Pons (tissue), 1 donor: ENCODE measurements at places on chromosomes 5 and 9.

DNA sequence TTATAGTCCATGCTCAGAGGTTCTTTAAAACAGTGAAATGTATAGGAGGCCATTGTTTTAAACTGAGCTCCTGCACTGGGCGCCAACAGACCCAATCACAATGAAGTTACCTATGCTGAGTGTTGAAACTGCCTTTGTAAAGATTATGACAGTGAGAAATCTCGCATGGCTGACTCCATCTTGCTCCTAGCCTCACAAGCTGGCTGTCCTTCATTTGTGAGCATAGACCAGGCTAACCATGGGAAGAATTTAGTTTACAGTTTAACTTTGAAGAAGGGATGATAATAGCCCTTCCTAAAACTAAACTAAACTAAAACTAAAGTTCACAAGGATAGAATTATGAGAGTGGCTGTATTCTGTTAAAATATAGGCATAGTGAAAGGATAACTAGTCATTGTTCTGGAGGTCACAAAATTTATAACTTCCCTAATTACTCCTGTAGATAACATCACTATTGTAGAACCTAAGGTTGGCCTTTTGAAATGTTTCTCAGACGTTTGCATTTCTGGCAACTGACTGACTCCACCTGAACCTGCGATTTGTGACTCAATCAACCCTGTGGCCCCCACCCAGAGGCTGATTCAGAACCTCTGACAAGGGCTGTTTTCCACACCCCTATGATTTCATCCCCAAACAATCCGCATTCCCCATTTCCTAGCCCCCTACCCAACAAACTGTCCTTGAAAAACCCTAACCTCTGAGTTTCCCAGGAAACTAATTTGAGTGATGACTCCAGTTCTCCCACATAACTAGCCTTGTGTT, 59.1 kb downstream of the HMHB1 start:
- DNase-seq = no peak

DNA sequence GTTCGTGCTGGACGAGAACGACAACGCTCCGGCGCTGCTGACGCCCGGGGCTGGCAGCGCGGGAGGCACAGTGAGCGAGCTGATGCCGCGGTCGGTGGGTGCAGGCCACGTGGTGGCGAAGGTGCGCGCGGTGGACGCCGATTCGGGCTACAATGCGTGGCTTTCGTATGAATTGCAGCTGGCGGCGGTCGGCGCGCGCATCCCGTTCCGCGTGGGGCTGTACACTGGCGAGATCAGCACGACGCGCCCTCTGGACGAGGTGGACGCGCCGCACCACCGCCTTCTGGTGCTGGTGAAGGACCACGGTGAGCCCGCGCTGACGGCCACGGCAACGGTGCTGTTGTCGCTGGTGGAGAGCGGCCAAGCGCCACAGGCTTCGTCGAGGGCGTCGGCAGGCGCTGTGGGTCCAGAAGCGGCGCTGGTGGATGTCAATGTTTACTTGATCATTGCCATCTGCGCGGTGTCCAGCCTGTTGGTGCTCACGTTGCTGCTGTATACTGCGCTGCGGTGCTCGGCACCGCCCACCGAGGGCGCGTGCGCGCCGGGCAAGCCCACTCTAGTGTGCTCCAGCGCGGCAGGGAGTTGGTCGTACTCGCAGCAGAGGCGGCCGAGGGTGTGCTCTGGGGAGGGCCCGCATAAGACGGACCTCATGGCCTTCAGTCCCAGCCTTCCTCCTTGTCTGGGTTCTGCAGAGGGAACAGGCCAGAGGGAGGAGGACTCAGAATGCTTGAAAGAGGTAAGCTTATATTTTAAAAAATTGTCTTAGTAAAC, 2.2 kb downstream of the PCDHA13 start:
- no peak for DNase-seq

DNA sequence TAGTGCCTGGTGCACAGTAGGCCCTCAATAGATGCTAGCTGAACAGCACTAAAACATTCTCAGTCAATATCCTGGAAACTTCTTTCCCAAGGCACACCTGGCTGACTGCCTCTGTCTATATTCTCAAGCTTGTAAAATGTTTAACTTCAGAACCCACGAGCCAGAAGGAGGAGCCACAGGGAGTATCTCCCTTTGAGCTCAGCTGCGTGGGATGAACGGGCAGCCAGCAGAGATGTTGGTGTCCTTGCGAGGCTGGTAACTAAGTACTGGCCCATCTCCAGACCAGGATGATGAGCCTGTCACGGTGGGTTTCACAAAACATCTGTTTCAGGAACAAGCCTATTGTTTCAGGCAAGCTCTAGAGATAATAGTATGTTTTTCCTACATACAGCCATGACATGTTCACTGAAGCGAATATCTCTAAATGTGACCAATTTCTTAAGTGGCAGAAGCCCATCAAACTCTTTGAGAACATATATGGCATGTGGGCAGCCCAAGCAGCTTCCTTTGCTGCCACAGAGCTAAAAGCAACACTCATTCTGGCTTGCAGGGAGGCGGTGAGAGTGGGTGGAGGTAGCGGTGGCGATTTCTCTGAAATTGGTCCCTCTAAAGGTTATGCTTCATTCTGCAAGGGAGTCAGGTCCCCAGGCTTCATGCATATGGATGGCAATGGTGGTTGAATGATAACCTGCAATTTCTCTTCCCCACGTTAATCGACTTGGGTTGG, 206.2 kb downstream of the TTLL11 start:
- DNase-seq = no peak

- DNase-seq = no peak
These were observed 50.7 kb downstream of the ZNF366 start for GRCh38 chr5:72456391-72457074.

DNA sequence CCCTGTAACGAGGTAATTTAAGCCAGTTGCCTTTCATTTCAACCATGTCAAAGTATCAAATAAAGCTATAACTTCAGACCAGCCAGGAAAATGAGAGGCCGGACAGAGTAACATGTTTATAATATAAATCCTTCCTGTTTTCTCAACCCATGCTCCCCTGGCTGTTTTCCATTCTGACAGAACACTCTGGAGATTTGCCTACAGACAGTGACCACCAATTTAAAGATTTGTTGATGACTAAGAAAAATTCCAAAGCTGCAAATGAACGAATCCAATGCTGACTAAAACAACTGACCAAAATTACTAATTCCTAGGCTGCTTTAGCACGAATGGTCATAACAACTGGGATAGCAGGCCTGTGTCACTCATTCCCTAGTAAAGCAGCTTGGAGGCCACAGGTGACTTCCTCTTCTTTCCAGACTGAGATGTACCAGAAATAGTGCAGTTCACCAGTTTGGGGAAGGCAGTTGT, 141.4 kb downstream of the AOPEP start:
- no peak for DNase-seq

GRCh38 chr5:173781816-173782670, 106.1 kb upstream of the CPEB4 start:
- peak; percentile 81 for DNase-seq

DNA sequence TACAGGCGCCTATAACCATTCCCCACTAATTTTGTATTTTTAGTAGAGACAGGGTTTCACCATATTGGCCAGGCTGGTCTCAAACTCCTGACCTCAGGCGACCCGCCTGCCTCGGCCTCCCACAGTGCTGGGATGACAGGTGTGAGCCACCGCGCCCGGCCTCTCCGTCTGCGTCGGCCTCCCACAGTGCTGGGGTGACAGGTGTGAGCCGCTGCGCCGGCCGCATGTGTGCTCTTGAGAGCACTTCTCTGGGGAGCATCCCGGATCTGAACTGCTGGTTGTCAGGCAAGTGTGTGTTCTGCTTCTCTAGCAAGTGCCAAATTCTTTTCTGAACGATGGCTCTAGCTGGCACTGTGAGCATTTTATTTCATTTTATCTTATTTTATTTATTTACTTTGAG, 3.7 kb upstream of the ENTPD2 start:
- no peak for DNase-seq

DNA sequence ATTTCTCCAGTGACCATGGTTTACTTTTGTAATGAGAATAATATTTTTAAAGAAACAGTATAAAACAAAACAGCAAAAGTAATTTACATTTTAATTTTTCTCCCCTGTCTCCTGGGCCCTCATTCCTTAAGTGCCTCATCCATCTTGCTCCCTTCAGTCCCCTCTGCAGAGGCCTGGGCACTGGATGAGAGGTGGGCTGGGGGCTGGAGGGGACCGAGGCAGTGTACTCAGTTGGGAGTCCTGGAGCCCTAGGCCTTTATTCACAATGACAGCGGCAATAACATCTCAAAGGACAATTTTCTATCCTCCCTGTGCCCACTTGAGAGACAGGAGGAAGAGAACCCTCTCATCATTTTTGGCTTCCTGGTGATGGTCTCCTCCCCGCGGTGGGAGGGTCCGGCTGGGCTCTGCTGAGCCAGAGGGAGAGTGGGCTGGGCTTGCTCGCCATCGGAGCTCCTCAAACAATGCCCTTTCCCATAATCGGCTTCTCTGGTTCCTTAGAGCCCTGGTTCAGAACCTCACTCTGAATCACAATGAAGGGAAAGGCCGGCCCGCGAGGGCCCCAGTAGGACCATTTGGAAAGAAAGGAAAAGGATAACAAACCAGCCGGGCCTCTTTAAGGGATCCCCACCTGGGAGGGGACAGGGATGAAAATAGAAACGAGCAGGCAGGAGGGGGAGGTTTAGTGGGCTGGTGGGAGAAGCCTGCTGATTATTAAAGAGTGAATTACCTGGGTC, 9.7 kb upstream of the SMIM32 start:
- no peak for DNase-seq

DNA sequence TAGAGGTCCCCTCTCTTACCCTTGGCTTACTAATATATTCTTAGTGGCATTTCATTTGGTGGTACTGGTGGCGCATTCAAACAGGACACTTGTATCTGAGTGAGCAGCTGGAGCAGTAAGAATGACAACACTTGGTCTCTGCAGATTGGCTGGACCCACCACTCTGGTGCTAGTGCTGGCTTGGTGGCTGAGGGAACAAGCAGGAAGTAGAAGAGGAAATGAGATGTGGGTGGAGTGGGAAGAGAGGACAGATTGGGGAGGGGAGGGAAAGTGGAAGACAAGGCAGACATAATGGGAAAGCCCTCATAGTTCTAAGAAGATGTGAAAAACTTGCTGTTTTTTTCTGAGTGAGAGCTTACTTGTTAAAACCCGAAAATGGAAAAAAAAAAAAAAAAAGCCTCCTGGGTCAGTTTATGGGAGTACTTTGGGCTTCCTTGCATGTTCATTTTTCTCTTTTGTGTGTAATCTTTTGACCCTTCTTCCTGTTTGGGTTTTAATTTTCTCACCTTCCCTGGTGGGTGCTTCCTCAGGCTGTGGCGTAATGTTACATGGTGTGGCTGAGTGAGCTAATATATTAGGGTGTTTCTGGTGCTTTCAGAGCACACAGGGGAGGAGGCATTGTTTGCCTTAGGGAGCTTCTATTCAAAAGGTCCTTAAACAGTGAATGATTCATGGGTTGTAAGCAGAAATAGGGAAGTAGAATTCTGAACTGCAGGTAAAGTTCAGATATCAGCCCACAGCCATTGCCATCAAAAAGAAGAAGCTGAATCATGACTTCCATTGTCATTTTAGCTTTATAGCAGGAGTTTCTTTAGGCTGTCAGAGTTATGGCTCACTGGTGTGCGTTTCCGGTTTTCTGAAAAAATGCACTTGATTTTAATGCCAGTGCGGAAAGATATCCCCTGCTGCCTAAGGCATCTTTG, 52.3 kb downstream of the TLE4 start:
- peak; percentile 48 for DNase-seq

GRCh38 chr5:56517011-56517416, 283.9 kb upstream of the ANKRD55 start:
- peak; percentile 49 for DNase-seq

- DNase-seq = no peak
These were observed 971 bp downstream of the PHYKPL start for GRCh38 chr5:178231539-178232123.

- DNase-seq = no peak
These were observed 133.5 kb upstream of the IL12B start for GRCh38 chr5:159463590-159464321.

DNA sequence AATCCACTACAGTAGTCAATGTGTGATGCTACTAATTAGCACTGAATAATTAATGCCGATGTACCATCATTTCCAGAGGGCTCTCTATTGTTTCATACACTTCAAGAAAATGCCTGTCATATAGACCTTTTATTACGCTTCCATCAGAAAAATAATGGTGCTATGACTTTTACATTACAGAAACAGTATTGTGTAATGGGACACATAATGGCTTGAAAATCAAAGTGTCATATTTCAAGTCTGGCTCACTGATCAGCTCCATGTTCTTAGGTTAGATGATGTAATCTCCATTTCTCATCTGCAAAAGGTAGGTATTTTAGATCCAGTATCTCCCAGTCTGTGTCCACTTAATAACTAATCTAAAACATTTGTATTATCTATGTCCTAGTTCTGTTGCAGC, 990.6 kb upstream of the TYRP1 start:
- DNase-seq = peak; percentile 32

DNA sequence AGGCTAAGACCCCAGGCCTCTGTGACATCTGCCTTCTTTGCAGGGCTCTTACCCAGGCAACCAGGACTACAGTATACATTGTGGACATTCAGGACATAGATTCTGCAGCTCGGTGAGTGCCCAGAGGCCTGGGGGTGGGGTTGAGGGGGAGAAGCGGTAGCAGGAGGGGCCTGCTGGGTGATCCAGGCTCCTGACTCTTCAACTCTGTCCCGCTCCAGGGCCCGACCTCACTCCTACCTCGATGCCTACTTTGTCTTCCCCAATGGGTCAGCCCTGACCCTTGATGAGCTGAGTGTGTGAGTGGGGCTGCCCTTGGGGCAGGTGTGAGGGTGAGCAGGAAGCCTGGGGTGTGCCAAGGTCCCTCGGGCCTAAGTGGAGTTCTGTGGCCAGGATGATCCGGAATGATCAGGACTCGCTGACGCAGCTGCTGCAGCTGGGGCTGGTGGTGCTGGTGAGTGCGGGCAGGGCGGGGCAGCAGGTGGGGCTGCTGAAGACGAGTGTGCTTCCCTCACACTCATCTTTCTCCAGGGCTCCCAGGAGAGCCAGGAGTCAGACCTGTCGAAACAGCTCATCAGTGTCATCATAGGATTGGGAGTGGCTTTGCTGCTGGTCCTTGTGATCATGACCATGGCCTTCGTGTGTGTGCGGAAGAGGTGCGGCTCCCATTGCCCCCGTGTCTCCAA, 19.8 kb downstream of the GPRIN1 start:
- no peak for DNase-seq

DNA sequence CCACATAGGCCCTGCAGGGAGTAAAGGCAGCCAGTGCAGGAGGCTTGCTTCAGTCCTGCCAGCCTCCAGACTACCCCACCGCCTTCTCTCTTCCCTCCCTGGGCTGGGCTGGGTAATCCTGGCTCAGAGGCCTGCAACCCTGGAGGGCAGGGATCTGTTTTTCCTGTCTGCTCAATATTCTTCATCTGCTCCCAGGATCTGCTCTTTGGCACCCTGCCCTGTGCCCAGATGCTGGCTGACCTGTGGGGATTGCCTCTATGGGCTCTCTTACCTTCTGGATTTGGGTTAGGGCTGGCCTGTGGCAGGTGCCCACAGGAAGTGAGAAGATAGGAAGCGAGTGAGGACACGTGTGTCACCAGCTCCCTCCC, 7.3 kb upstream of the ANGPTL2 start:
- DNase-seq = no peak

GRCh38 chr5:89303033-89303480, 420.1 kb upstream of the MEF2C start:
- peak; percentile 61 for DNase-seq

GRCh38 chr5:58924306-58924705, 341.4 kb downstream of the RAB3C start:
- peak; percentile 48 for DNase-seq
